ENCODE measurements at places on chromosomes 4 and X.

DNA sequence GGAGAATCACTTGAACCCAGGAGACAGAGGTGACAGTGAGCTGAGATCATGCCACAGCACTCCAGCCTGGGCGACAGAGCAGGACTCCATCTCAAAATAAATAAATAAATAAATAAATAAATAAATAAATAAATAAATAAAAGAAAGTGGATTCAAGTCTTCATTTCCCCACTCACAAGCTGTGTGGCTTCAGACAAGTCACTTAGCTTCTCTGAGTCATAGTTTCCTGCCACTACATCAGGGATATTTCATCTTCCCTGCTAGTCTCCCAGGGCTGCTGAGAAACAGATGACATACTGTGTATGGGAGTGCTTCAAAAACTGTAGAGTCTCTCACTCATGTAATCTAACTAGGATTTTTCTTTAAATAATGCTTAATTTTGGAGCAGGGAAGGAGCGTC lies 37.2 kb downstream of the TBC1D9 start:
- no peak for DNase-seq

GRCh38 chr4:102338405-102338804 lies 6.9 kb downstream of the SLC39A8 start:
- DNase-seq: no peak

- DNase-seq: no peak
Observed at GRCh38 chrX:86171366-86171765, 23.1 kb downstream of the DACH2 start.

GRCh38 chr4:98446499-98447375 lies 185.6 kb downstream of the RAP1GDS1 start:
- no peak for DNase-seq

GRCh38 chrX:44462850-44463249 lies 79.8 kb downstream of the FUNDC1 start:
- DNase-seq: no peak

Data from AG09319 (cell line).